Heart right ventricle (tissue), 16 donors: ENCODE measurements at places on chromosomes 3 and 15. TPM values are rescaled to one million over a fixed set of nuclear protein-coding genes. Genes with fewer than 3 reads are reported as not detected.
A peak's percentile ranks its signal among the peaks of the same experiment; 100 is the strongest.

The RTP1 gene
- total RNA-seq = not detected

GRCh38 chr3:113166719-113167492 lies 44.5 kb upstream of the BOC start:
- peak; percentile 31 for DNase-seq

GRCh38 chr15:39857132-39857531 lies 62.9 kb downstream of the GPR176 start:
- DNase-seq = no peak

DNA sequence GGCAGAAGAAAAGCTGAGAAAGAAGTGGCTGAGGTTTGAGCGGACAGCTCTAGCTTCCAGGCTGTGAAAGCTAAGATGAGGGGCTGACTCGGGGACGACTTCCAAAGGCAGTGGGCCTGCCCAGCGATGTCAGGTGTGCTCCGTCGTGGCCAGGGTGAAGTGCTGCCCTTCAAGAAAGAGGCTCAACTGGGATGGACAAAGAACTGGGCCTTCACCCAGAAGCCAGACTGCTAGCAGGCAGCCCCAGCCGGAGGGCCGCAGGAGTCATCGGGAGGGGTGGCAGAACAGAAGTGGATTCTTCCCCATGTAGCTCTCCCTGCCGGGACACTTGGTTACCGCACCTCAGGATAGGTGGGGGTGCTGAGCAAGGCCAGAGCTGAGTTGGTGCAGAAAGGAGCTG lies 13.1 kb upstream of the SEC13 start:
- no peak for DNase-seq

DNA sequence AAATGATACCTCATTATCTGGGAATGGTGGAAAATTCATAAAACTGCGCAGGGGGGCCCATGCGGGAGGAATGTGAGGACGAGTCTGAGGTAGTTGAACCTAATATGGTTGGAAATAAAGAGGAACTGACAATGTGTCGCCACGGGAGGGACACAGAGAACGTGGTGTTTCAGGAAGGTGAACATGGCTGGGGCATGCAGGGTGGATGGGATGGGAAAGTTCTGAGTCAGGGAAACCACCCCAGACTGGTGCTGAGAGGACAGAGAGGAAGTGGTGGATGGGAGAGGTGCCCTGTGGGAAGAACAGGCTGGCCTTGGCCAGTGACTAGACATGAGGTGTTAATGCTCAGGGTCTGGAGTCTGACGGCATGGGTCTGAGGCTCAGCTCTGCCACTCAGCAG lies 137.1 kb upstream of the WNT5A start:
- DNase-seq = no peak

DNA sequence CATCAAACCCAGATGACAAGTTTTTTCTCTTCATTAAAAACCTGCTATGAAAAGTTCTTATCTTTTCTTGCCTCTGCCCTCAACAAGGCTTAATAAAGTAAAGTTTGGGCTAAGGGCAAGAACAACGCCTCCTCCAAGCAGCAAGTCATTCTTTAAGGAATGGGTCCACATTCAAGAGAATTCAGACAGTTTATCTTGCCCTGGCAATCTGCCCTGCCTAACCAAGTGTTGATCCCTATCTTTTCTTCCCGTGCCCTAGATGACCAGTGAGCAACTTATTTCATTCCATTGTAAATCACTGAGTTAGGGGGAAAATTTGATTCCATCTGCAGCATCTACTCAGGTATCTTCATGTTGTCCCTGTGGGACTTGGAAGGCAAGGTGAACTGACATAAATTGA lies 370.3 kb upstream of the DPPA4 start:
- no peak for DNase-seq

DNA sequence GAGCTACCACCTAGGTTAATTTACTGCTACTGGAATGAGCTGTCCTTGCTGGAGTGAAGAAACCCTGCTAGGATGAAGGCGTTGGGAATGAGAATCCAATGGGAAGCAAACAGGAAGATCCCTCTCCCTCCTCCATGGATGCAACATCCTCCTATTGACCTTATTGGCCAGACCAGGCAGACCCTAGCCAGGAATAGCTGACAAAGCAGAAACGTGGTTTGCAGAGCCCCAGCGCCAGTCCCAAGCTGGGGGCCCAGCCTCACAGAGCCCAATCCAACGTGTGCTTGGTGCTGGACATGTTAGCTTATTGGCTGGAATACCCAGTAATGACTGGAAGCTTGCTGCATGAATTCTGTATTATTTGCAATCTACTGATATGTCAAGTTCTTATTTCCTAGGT lies 273.1 kb downstream of the LRTM1 start:
- no peak for DNase-seq

- DNase-seq = no peak
Measured at GRCh38 chr15:28891588-28891987, 5.8 kb downstream of the APBA2 start.
